A549 treated with RU486 at 1 μM for 4 hours (cell line): ENCODE measurements at places on chromosomes 3 and 15. TPM values are rescaled to one million over a fixed set of nuclear protein-coding genes. Genes with fewer than 3 reads are reported as not detected.

The ITPKA gene
- 1.6 to 2.5 TPM (median 2.0 TPM) in 5 replicates for total RNA-seq

The GPD1L gene
- 11.9 to 19.6 TPM (median 19.0 TPM) in 5 replicates for total RNA-seq

The AMT gene
- 0.13 to 0.44 TPM (median 0.30 TPM) in 5 replicates for total RNA-seq

The HPS3 gene
- 27.1 to 38.8 TPM (median 35.9 TPM) in 5 replicates for total RNA-seq

The STAC gene
- 1.8 to 2.9 TPM (median 2.5 TPM) in 5 replicates for total RNA-seq

The CLCN2 gene
- 4.1 to 6.6 TPM (median 5.4 TPM) in 5 replicates for total RNA-seq

The GOLGA6L4 gene
- total RNA-seq: 0.25 to 1.1 TPM (median 0.81 TPM) in 5 replicates

The PLCH1 gene
- total RNA-seq: 0.85 to 1.4 TPM (median 1.3 TPM) in 5 replicates

The UBP1 gene
- total RNA-seq: 47.4 to 63.2 TPM (median 59.8 TPM) in 5 replicates
